ENCODE measurements at places on chromosomes 2 and 18.

DNA sequence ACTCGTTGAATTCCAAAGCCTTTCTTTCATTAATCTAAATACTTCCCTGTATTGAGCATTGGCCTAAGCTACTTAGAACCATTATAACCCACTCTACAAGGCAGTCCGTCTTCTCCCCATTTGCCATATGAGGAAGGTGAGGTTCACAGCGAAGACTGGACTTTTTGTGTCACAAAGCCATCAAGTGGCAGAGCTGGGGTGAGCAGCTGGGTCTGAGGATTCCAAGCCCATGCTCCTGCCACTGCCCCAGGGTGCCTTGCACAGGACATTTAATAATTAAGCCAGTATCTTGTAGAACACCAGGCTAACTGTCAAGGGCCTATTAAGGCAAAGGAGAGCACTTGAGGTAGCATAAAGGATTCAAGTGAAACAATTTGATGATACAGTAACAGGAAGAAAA, 68.8 kb upstream of the ZNF397 start:
- no peak for DNase-seq

DNA sequence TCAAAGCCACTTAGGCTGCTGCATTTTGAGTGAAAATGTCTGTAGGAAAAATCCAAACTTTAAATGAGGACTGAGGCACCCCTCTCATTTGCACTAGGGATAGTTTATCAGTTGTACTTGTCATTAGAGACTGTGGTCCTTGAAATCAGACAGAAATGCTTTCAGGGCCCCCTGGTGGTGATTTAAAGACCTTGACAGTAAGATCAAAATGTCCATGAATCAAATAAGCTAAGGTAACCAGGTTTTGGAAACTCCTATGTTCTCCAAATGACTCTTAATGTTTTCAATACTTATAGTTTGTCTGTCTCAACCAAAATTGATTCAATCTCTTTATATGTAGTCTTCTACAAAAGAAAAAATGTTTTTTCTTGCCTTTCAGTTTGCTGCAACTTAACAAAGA, 28.8 kb upstream of the DDX18 start:
- DNase-seq, result no peak

DNA sequence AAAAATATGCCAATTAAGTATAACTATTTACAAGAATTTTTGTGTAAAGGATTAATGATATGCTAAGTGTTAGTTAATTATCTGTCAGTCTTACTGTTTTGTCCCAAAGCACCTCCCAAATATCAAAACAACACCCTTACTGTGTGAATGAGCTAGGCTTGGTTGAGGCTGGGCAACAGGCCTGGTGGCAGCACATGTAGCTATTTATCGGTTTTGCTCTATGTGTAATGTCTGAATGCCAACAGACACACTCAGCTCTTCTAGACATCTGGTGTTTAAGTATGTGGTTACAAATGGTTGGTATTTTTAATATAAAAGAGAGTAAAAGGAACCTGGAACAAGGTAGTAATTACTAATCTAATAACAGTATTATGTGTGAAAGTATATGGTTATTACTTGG, 175.3 kb downstream of the RAB3GAP1 start:
- DNase-seq, result no peak

DNA sequence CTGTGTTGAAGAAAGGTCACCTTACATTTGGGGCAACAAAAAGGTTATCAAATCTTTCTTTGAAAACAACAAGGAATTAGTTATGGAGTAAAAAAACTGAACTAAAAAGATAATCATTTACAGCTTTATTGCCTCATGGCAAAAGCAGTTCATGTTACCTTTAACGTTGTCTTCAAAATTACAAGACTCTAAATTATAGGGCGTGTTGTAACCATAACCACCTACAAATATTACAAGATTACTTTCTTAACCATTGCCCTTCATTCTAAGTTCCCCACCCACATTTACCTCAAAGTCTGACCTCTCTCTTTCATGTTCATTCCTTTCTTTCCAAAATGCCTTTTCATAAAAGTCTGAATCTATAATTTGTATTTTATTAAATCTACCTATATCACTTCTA, 74.6 kb upstream of the LRATD1 start:
- DNase-seq, result no peak

DNA sequence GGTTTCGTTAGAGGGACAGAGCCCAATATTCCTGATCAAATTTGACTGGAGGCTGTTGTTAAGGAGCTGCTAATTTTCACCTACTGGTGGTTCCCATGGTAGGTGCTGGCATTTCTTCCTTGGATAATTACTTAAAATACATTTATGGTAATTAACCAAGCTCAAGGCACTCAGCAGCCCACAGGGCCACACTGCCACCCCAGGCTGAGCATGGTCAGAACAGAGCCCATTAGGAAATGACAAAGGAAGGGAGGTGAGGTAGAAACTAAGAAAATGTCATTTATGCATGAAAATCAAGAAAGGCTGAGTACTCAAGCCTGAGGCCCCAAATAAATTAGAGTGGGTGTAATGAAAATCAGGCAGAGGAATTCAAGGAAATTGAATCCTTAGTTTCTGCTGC, 510.2 kb upstream of the GYPC start:
- no peak for DNase-seq

- DNase-seq, result no peak
Observed at GRCh38 chr2:56754627-56755026, 570.8 kb downstream of the CCDC85A start.

- DNase-seq, result no peak
Observed at GRCh38 chr18:23593720-23594119, 7.4 kb upstream of the NPC1 start.

DNA sequence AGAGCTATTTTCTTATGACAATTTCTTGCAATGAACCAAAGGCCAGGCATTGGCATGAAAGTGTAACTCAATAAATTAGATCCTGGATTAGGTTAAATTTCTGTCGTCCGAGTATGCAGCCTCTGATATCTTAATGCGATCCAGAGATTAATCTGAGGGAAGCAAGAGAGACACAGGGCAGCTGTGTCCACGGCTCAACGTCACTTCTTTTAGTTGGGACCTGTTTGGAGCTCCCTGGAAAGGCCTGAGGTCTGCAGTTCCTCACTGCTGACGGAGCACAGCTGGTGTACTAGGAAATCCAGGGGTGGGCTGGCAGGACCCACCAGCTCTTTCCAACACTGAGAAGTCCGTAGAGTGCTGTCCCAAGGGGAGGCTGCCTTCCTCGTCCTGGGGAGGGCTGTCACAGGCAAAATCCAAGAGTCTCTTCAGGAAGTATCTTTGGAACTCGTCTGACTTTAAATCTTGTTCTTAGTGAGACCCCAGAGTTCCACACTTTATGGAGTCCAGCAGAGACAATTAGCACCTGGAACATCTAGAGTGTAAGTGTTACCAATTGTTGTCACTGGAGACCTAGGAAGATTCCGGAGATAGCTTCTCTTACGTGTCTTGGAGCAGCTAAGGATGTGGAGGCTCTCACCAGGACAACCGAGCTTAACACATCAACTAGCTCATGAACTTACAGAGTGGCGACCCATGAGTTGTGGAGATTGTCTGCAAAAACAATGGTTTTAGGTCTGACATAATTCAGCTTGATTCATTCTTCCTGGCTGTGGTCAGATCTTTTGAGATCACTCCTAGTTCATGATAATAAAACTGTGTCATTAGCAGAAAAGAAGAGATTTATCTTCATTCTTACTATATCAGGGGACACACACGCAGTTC, 173.7 kb downstream of the ACKR3 start:
- DNase-seq, result no peak

DNA sequence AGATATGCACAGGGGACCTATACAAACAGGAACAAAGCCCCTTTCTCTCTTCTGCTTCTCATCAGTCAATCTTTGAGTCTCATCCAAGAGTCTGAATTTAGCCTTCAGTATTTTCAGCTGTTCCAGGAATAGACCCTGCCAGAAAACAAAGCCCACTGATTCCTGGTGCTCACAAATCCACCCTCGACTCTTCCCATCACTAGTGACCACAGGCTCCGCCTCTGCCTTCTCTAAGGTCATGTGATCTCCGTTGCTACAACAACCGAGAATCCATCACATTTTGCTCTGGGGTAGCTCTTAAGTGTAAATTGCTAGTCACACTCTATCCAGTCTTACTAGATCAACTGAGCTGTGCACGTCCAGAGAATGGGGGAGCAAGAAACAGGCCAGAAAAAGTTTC, 46.4 kb upstream of the SPTBN1 start:
- no peak for DNase-seq

- DNase-seq, result no peak
Observed at GRCh38 chr2:148026573-148026972, 5.7 kb downstream of the MBD5 start.

DNA sequence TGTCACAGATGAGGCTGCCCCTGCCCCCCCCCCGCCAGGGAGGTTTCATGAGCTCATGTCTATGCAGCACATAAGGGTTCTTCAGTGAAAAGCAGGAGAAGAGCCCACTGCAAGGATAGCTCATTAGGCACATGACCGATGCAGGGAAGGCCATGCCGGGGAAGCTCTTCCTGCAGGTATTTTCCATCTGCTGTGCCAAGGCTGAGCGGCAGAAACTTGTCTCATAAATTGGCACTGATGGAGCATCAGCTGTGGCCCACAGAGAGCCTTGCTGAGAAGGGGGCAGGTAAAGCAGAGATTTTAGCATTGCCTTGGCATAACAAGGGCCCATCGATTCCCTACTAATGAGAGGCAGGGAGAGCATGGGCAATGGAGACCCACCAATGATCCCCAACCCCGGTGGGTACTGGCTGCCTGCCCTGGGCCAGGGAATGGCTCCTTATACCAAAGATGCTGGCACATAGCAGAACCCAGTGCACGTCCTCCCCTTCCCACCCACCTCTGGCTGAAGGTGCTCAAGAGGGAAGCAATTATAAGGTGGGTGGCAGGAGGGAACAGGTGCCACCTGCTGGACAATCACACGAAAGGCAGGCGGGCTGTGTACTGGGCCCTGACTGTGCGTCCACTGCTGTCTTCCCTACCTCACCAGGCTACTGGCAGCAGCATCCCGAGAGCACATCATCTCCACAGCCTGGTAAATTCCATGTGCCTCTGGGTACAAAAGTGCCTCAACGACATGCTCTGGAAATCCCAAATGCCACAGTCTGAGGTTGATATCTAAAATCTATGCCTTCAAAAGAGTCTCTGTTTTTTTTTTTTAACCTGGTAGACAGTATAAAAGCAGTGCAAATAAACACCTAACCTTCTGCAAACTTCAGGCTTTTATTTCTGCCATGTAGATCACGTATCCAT, 41.4 kb downstream of the STEAP3 start:
- DNase-seq, result no peak

DNA sequence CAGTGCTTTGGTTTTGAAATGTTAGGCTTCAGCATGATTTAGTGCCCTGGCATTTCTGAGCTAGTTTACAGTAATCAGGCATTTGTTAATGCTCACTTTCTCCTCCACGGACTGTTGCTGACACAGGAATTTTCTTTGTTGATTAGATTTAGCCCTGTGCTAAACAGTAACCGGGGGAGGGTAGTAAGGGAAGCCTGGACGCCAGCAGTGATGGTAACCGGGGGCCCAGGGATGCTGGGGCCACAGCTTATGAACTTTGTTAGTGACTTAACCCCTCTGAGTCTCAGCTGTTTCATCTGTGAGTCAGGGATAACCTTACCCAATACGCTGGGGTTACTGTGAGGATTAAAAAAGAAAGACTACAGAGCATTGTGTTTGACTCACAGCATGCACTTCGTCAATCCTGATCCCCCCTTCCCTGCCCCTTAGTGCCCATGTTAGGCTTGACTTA, 33.5 kb downstream of the KLHL29 start:
- DNase-seq, result no peak

- DNase-seq, result no peak
Observed at GRCh38 chr2:16058256-16058655, 117.9 kb downstream of the MYCN start.

DNA sequence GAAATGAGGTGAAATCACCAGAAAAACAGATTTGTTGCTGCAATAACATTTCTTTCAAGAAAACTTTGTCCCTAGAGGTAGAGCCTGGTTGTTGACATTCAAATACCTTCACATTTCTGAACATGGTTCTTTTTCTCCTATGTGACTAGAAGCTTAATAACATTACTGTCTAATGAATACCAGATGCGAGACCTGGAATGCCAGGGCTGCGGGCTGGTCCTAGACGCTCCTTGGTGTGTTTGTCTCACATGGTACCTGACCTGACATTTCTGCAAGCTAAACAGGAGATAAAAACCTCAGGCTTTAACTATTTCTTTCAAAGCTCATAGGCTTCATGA, 38.5 kb downstream of the ACKR3 start:
- DNase-seq, result no peak

GRCh38 chr2:172969166-172969565, 106.5 kb upstream of the MAP3K20 start:
- no peak for DNase-seq

DNA sequence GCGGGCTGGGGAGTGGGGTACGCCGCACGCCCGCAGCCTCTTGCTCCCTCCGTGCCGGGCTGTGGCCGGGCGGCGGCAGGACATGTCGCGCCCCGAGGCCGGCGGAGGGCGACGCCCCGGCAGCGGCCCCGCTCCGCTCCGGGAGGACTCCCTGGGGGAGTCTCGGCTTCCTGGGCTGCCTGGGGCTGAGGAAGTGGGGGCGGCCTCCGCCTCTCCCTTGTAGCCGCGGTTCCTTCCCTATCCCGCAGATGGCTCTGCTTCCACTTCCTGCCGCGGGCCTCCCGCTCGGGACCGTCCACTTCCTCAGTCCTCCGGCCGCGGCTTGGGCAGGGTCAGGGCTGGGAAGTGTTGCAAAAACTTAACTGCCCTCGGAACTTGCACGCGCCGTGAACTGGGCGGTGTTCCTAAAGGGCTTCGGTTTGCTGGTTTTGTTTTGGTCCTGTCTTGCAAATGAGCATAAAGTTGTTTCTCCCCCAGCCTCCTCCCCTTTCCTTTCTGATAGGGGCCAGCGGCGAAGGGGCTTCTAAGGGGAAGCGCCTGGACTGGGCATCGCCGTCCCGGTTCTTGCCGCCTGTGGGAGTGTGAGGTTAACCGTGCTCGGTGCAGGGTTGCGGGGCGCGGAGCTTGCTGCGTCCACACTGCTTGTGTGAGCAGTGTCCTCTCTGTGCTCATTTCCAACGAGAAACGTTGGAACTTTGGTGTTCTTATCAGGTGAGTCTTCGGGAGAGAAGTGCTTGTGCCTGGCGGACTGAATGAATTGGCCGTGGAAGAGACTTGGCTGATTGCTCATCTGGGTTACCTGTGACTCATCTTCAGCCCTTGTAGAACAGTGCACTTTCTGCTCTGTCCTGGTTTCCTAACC, 600 bp downstream of the RALB start:
- peak; percentile 31 for DNase-seq

All from stimulated activated CD4-positive, alpha-beta T cell treated with anti-CD3 and anti-CD28 coated beads, TNF-alpha, amount 100 ng/mL, for 24 hours (primary cell).